MV-4-11 (cell line): ENCODE measurements at places on chromosomes 6 and 20.

DNA sequence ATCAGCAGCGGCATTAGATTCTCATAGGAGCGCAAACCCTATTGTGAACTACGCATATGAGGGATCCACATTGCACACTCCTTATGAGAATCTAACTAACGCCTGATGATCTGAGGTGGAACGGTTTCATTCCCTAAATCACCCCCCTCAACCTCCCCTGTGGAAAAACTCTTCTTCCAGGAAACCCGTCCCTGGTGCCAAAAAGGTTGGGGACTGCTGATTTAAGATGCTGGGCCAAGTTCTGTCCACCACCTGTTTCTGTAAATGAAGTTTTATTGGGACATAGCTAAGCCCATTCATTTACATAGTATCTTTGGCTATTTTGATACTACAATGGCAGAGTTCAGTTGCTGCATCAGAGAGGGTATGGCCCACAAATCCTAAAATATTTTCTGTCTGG is 268.2 kb upstream of the PRDM1 start:
- no peak for DNase-seq

- no peak for DNase-seq
These were observed 38.2 kb downstream of the CAP2 start for GRCh38 chr6:17431581-17431980.

DNA sequence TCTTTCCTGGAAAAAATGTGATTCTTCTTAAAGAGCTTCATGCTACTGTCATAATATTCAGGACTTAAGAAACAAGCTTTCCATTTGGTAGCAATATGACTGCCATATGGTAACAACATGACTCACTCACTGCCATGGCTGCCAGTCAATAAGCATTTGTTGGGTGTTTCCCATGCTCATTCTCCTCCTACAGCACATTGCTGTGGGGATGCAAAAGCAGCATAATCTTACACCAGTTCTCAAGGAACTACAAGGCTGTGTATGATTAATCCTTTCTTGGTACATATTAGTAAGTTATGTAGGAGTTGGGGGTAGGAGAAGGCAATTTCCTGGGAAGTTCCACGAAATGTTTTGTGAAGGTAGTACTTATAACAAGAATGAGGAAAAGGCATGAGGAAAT is 76.7 kb downstream of the CEP162 start:
- DNase-seq = no peak

DNA sequence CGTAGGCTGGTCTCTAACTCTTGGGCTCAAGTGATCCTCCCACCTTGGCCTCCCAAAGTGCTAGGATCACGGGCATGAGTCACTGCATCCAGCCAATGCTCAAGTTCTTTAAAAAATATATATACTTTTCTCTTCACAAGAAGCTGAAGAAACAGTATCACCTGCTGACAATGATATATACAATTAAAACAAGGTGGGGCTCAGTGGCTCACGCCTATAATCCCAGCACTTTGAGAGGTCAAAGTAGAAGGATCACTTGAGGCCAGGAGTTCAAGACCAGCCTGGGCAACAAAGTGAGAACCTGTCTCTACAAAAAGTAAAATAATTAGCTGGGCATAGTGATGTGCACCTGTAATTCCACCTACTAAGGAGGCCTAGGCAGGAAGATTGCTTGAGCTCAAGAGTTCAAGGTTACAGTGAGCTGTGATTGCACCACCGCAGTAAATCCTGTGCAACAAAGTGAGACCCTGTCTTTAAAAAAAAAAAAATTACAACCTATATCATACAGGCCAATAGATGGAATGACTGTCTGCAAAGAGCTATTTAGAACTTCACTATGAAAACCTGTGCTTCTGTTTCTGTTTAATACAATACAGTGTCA is 36.4 kb downstream of the MBOAT1 start:
- DNase-seq = no peak

DNA sequence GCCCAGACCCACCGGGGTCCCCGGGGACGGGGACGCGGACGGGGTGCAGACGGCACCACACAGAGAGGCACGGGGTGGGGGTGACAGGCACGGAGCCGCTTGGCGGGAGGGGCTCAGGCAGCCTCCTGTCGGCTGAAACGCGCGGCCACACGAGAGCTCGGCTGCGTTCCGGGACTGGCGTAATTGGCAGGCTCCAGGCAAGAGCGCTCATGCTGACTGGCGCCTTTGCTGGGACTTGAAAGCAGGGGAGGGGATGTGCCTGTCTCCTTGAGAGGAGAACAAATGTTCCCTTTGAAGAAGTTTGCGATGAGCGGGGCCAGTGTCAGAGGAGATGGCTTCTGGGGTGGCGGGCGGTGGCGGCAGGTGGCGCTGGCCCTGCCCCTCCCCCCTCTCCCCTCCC is 25.8 kb downstream of the BHLHE23 start:
- peak; percentile 72 for DNase-seq

- peak; percentile 88 for DNase-seq
These were observed 85.7 kb upstream of the CST7 start for GRCh38 chr20:24863356-24863755.

- no peak for DNase-seq
These were observed 74.4 kb upstream of the PMEPA1 start for GRCh38 chr20:57783956-57784837.

DNA sequence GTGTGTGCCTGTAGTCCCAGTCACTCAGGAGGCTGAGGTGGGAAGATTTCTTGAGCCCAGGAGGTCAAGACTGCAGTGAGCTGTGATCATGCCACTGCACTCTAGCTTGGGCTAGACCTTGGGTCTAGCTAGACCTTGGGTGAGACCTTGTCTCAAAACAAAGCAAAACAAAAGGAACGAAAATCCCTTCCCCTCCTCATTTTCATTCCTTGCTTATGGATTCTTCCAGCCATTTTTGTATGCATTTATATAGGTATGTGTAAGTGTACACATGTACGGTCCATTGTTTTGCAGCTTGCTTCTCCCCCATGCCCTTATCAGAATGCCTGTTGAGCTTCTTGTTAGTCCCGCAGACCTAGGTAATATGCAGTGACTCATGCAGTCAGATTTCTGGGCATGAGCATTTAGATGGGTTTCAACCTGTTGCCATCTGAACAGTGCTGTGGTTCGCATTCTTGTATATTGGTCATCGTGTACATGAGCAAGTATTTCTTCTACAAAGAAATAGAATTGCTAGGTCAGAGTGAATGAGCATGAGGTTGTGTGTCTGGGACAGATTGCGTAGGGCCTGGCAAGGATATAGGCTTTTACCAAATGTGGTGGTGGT is 73.2 kb downstream of the ATRN start:
- no peak for DNase-seq

DNA sequence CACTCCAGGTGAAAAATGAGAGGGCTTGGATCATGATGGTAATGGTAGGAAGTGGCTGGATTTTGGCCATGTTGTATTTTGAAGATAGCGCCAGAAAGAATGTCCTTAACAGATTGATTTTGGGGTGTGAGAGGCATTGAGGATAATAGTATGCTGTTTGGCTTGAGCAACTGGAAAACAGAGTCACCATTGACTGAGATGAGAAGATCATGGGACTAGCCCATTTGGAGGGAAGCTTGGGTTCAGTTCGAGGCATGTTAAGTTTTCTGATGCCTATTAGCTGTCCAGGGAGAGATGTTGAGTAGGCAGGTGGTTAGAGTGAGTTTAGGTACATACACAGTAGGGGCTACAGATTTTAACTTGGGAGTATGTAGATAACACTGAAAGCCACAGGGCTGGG is 23.3 kb downstream of the PLCG1 start:
- no peak for DNase-seq

DNA sequence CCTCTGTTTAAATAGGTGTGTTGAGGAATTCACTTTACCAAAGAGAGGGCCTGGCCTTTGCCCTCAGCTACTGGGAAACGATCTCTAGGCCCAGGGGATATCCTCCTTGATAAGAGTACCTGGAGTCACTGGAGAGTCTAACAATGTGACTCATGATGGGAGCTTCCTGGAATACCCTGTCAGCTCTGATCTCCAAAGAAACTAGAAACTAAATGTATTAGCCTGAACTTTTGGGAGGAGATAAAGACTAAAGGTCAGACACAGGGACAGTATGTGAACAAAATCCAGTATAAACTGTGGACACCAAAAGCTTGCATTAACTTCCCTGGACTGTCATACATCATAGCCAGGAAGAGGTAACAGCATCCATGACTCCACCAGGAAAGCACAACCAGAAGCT is 148.5 kb downstream of the RNGTT start:
- DNase-seq = no peak

GRCh38 chr6:89951574-89952104 is 57.4 kb downstream of the GJA10 start:
- DNase-seq = no peak

DNA sequence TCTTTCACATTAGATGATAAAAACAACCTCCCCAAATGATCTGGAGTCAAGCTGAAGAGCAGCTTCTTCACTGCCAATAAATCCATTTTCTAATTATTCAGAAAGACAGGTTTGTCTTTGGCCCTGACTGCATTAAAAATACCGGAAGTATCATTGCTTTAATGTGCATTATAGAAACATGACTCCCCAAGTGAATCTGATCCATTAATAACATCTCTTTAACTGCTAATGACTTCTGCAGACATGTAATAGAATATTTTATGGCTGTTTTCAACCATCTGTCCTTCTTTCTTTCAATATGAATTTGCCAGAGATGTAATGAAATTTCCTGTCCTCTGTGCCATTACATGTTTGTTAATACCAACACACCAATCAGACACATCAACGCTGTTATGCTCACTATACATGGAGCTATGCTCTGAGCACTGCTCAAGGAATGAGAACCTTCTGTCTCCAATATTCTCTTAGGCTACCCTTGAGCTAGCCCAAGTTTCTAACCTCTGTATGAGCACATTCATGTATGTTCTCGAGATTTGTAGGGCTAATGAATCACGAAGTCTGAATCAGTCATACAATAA is 87.8 kb downstream of the LYRM4 start:
- no peak for DNase-seq

GRCh38 chr6:11016452-11016851 is 27.7 kb downstream of the ELOVL2 start:
- no peak for DNase-seq

GRCh38 chr6:159989492-159990480 is 20.9 kb downstream of the IGF2R start:
- peak; percentile 79 for DNase-seq

GRCh38 chr20:2255926-2256531 is 39.8 kb upstream of the TGM3 start:
- peak; percentile 78 for DNase-seq

DNA sequence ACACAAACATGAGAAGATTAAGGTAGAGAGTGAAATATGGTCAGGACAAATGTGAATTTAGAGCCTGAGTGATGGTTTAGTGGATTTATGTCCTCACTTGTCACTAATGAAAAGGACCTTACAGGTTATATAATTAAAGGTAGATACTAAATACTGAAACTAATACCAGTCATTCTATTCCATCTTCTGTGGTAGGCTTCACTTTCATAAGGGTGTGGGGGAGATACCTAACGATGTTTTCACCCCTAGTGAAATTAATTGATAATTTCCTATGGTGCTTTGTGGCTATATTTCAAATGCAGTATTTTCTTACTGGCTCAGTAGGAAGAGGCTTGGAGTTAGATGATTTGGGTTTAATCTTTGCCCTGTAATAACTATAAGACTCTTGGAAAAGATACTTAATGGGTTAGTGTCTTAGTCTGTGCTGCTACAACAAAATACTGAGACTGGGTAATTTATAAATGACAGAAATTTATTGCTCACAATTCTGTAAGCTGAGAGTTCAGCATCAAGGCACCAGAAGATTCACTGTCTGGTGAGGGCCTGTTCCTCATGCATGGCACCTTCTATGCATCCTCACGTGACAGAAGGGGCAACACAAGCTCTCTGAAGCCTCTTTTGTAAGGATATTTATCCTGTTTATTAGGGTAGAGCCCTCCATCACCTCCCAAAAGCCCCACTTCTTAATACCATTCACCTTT is 21.3 kb downstream of the RNF217 start:
- DNase-seq = no peak

- peak; percentile 78 for DNase-seq
These were observed 159.3 kb upstream of the CENPW start for GRCh38 chr6:126180585-126180984.

DNA sequence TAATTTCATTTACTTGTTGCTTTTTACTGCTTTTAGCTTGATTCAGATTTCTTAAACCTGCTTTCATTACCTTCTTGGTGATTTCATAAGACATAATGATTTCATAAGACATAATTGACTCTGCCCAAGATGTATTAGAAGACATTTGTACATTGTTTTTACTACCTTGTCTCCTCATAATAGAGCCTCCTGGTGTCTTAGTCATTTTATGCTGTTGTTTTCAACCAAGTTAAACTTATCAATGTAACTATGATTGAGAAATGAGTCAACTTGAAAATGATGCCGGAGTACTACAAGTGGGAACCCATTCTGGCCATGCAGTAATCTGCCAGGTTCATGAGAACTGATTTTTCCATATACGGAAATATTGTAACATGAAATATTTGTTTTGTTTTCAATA is 573.6 kb downstream of the MMUT start:
- no peak for DNase-seq

DNA sequence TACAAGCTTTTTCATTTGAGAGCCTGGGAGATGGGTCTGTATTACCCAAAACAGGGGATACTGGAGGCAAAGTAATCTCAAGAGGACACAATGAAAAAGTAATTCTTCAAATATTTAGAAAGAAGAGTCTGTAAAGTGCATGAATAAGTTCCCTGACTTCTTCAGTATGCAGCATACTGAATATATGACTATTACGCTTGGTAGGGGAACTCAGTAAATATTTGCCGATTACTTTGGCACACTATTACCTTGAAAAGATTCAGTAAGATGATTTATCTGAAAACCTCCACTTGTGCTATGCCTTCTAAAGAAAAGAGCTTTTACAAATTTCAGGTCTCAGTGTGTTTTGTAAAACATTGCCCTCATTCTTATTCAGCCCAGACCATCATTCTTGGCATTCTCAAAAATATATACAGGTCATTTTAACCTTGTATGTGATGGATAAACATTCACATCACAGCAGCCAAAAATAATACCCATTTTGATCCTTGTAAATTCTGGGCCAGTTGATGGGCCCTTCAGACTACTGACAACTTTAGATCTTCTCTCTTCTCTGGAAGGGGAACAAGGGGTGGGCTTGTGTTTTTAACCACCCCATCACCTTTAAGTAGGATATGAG is 125.9 kb downstream of the EDN1 start:
- no peak for DNase-seq

DNA sequence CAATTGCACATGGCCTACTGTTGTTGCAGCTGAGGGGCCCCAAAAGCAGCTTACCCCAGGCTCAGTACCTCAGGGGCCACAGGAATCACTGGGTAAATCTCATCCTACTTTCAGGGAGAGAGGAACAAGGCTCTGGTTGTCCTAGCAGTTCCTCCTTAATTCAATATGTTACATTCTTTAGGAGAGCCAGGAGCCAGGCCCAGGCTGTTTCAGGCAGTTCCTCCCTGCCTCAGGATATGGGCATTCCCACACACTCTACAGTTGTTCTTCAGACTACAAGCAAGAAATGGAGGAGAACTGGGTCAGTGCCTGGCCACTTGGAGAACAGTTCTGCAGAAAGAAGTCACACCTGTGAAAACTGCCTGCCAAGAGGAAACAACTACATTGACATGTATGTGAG is 9.6 kb upstream of the BTN3A2 start:
- DNase-seq = no peak

GRCh38 chr6:37547564-37548061 is 47.9 kb upstream of the CCDC167 start:
- DNase-seq = no peak

- DNase-seq = no peak
These were observed 162.9 kb downstream of the QKI start for GRCh38 chr6:163577404-163577803.
